ENCODE measurements at places on chromosomes 2 and 18. TPM values are rescaled to one million over a fixed set of nuclear protein-coding genes. Genes with fewer than 3 reads are reported as not detected.

The TGFBRAP1 gene
- total RNA-seq: 20.7 TPM

The BCS1L gene
- 20.7 TPM for total RNA-seq

The AOX1 gene
- 65.5 TPM for total RNA-seq

- DNase-seq: no peak
These were observed 36.0 kb upstream of the TANK start for GRCh38 chr2:161124201-161124600.

GRCh38 chr2:46335391-46336282 is 38.4 kb downstream of the EPAS1 start:
- DNase-seq: peak; percentile 80

GRCh38 chr18:8767340-8767739 is 62.0 kb downstream of the MTCL1 start:
- DNase-seq: no peak

GRCh38 chr2:239034561-239035341 is 186.9 kb downstream of the TWIST2 start:
- DNase-seq: peak; percentile 58

All from sigmoid colon (tissue), 7 donors.